ENCODE measurements at places on chromosomes 1 and 21. TPM values are rescaled to one million over a fixed set of nuclear protein-coding genes. Genes with fewer than 3 reads are reported as not detected.

DNA sequence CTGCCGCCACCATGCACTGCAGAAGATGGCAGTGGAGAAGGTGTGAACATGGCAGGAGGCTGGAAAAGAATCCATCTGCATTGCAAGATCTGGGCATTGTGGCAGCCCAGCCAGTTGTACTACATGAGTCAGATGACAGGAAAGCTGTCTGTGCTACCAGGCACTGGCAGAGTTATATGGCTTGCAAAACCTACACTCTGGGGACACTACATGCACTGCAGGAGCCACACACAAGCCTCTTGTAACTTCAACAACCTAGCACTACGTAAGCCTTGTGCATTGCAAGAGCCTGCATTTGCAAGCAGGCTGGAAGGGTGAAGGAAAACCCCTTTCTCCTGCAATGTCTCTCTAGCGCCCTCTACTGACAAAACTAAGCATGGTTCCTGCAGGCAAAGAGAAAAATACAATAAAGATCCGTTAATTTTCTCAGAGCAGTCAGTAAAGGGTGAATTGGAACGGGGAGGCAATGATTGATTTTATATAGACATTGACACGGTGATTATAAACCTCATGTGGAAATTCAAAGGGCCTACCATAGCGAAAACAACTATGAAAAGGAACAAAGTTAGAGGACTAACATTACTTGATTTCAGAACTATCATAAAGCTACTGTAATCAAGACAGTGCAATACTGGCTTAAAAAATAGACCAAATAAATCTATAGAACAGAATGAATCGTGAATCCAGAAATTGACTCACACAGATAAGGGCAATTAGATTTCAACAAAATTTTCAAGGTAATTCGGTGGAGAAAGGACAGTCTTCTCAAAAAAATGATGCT, 26.2 kb upstream of the DYNLT5 start:
- DNase-seq, result no peak

GRCh38 chr1:77347646-77348045, 65.8 kb downstream of the AK5 start:
- no peak for DNase-seq

Gene SPRR2G
- not detected for total RNA-seq

- DNase-seq, result peak; percentile 92
Measured at GRCh38 chr1:159854693-159855192, 7.7 kb downstream of the VSIG8 start.

DNA sequence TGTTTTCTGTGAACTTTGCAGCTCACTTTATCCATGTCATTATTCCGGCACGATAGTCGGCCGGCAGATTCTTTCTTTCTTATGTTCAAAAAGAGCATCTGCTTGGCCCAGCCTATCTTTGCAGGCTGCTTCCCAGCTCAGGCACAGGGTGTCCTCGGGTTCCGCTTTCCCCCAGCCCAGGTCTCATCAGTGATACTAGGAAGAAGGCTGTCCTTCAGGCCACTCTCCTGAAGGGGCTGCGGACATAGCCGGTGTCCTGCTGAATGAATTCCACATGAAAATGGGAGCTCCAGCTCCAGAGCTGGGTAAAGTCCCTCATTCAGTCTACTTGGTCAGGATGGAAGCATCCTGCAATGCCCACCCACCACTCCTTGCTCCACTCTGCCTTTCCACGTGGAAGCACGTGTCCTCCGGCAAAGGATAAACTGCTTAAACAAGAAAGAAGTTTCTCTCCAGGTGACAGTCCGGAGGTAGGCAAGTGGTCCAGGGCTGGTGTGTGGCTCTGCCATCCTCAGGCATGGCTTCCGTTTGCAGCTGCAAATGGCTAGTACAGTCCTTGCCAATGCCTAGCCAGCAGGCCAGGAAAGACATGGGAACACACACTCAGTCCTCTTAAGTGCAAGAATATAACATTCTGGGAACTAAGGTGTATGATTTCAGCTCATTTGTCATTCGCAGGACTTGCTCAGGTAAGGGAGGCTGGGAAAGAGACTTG, 161.0 kb downstream of the TRIM33 start:
- DNase-seq, result no peak

Gene BTBD8
- 4.5 TPM for total RNA-seq

DNA sequence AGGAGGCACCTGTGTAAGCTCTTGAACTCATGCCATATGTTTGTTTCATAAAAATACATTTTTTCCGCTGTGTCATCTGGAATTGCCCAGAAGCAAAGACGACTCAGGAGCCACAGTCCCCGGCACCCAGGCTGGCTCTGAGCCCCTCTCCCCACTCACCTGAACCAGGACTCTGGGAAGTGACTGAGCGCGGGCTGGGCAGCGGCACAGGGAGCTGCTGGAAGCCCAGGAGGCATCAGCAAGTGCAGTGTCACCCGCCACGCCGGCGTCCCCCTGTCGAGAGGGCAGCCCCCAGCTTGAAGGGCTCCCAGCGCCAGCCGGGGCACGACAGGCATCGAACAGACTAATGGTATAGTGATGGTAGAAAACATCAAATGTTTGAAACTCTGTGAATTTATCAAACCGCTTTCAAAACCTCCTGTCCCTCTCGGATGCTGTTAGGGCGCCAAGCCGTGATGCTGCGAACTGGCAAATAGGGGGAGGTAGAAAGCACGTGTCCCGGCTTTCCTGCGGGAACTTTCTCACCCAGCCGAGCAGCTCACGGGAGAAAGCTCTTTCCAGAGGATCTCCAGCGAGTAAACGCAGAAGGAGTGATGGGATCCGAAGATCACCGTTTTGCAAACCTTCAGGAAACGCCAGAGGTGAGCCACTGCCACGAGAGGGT, 57.8 kb upstream of the COL18A1 start:
- DNase-seq, result no peak

Gene TFAP2E
- 0.48 TPM for total RNA-seq

Gene AJAP1
- total RNA-seq, result 0.11 TPM

GRCh38 chr1:14546416-14546815, 52.1 kb upstream of the KAZN start:
- no peak for DNase-seq

All from cardiac septum (tissue), 1 donor.